Caco-2 (cell line): ENCODE measurements at places on chromosomes 6 and 20. TPM values are rescaled to one million over a fixed set of nuclear protein-coding genes. Genes with fewer than 3 reads are reported as not detected.

Gene TENT5A
- 45.0 and 49.6 TPM in 2 replicates for total RNA-seq

Gene PHACTR3
- total RNA-seq: 0.11 TPM in 1 of 2 replicates, not detected in the other

- no peak for DNase-seq
Observed at GRCh38 chr6:107354451-107354850, 104.9 kb downstream of the PDSS2 start.

- DNase-seq: peak; percentile 82
Observed at GRCh38 chr6:75204217-75204958, 1.5 kb downstream of the COL12A1 start.

- no peak for DNase-seq
Observed at GRCh38 chr20:31566658-31567379, 38.3 kb upstream of the ID1 start.
